SIG-M5 (cell line): ENCODE measurements at places on chromosomes 1 and 21.
A peak's percentile ranks its signal among the peaks of the same experiment; 100 is the strongest.

DNA sequence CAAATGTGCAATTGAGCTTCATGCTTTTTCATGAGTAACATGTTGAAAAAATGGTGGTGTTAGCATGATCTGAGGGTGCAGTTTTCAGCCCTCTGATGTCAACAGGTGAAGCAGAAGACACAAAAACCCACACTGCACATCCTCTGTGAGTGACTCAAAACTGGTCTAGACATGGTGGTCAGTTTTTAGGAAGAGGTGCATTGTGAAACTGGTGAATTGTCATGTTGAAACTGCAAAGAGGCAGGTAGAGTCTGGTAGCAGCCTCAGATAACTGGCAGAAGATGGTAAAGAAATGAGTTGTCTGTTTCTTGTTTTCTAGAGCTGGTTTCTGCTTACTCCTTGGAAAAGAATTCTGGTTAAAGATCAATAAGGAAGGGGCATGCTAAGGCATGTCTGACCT is 97.3 kb upstream of the HMCN1 start:
- DNase-seq = no peak

DNA sequence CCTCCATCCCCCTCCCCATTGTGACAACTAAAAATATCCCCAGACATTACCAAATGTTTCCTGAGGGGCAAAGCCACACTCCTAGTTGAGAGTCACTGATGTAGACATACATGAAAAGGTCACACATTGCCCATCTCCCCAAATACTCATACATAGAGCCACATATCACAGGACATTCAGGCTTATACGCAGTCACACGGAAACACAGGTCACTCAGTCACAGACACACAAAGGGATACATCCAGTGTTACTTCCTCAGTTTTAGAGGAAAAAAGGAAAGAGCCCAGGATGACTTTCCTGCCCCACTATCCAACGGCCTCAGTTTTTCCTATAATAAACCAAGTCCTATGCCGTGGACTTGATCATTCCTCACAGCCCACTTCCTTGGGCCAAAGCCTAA is 1.9 kb downstream of the SLC39A1 start:
- DNase-seq = no peak

GRCh38 chr1:78911956-78912880 is 94.3 kb downstream of the ADGRL4 start:
- no peak for DNase-seq

GRCh38 chr1:94550800-94551241 is 9.3 kb upstream of the F3 start:
- no peak for DNase-seq

DNA sequence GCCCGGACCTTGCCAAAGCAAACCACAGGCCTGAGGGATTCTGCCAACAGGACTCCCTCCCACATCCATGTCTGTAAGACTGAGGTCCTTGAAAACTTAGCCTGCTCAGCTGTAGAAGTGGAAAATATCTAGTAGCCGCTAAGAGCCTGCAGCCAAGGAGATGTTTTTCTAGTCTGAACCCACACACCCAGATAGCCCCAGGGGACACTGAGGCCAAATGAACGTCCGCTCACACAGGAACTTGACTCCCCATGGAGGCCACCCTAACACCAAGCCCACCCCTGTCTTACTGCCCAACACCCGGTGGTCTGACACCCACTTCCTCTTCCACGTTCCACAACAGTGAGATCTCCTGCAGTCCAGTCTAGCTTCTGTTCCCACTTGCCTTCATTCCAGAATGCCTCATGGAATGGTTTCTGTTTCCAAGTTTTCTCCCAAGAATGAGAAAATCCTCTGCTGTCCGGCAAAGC is 174.8 kb downstream of the PLPP3 start:
- no peak for DNase-seq

DNA sequence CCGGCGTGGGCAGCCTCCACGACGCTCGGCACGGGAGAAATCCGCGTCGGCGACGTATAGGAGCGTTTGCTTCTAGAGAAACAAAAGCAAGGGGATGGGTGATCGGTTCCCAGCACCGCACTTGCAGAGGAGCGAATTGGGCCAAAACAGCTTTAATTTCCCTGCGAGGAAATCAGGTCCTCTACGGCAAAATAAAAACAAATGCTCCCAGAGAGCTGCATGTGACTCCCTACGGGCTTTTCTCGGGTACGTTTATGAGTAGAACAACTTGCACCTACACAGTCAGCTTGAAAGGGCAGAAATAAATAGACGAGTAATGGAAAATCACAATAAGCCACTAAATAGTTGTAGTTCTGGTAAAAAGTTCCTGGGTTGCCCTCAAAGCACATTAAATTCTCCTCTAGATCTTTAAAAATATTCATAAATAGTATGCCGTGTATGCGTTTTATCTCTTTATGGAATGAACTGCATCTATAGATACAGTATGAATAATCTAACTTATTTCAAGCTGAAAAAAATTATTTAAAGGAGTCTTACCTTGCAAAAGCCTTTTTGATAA is 1.2 kb downstream of the NHLH2 start:
- DNase-seq = no peak

DNA sequence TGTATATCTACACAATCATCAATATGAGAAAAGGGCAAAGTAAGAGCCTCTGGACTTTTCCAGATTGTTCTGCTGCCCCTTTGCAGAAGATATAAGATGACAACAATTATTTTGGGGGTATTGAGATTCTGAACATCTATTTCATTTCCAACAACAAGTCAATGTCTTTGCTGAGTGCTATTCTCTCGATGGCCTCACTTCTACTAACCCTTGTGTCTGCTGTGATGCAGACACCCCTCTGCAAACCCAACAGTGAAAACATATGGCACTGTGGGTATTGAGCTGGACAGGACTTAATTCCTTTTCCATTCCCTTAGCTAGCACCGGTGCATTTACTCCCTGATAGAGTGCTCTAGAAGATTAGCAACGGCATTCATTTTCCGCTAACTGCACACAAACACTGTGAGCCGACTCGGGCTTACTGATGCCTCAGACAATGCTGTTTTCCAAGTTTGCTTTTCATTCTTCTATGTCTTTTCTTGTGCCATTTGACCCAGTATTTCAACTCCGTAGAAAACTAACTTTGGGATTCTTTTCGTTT is 33.4 kb upstream of the SMYD2 start:
- DNase-seq = no peak

DNA sequence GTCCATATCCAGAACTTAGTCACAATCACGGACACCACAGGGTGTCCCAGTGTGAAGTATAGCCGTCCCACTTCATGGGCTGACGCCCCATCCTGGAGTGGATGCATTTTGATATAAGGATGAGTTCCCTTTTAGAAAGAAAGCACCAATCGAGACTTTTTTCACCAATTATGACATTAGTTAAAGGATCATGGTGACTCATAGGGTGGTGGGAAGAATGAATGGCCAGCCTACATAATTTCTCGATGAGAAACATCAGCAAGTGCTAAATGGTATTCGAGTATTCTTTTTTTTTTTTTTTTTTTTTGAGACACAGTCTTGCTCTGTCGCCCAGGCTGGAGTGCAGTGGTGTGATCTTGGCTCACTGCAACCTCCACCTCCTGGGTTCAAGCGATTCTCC is 38.5 kb upstream of the USP1 start:
- no peak for DNase-seq

GRCh38 chr1:18411820-18412641 is 68.7 kb upstream of the KLHDC7A start:
- DNase-seq = no peak

DNA sequence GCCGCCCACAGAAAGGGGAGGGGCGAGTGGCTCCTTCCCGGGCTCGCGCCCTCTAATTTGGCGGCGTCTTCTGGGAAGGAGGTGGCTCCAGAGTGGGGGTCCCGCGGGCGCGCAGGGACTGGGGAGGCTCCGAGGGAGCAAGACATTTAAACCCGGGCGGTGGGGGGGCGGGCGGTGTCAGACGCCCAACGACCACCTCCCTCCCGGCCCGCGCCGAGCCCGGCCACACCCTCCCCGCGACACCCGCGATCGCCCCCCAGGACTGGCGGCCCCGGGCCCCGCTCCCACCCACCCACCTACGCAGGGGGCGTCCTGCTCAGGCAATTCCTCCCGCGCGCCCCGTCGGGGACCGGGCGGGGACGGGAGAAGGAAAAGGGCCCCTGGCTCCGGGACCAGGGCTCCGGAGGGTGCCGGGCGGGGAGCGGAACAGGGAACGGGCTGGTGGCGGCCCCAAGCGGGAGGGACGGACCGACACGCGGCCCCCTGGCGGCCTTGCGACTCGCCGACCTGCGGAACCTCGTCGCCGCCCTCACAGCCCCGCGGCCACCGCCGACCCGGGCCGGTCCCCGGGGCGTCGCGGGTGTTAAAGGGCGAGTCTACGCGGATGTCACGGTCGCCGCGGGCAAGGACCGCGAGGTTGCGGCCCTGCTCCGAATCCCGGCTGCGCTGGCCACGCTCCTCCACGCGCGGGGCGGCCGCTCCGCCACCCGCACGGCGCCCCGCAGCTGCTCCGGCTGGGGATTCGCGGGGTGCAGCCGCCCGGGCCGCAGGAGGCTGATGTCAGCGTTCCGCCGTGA is 94.0 kb upstream of the FMN2 start:
- DNase-seq = no peak

DNA sequence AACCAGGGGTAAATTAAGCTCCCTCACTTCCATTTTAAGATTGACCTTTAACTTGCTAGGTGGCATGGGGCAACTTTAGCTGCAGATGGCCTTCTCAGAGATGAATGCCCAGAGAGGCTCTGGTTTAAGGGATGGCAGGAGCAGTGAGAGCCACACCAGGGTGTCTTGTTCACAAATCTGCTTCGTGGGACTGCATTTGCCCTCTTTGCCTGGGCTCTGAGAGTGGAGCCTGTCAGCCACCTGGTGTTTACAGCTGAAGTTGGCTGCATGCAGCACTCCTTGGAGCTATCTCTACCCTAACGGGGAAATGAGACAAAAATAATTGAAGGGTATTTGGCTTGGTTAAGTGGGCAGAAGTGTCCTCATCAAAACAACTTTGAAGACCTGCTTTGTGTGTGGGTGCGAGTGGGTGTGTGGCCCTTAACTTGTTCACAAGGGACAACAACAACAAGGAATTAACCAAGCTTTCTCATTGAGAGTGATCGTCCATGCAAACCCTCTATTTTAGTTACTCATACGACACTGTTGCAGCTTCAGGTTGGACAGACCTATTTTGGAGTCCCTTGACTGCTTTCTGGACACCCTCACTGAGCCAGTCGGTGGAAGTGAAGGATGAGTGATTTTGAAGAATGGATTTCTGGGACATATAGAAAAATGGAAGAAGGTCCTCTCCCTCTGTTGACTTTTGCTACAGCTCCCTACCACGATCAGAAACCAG is 29.8 kb downstream of the PGM1 start:
- no peak for DNase-seq

GRCh38 chr1:42852608-42852980 is 6.2 kb downstream of the ZNF691 start:
- DNase-seq = no peak

DNA sequence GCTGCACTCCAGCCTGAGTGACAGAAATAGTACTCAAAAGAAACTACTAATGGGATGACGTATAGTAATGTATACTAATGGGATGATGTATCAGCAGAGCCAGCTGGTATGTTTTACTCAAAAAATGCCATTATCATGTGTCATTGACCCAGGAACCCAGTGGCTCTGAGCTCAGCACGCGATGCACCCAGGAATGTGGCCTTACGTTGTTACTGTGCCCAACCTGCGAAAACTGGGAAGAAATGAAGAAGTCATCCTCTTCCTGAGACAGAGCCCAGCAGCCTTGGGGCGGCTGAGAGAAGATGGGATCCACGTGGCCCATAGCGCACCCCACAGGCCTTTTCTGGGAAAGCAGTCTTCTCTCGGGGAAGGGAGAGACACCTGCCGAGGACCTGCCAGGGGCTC is 8.8 kb downstream of the UBE2J2 start:
- no peak for DNase-seq

GRCh38 chr1:31660871-31661455 is 16.3 kb upstream of the PEF1 start:
- DNase-seq = no peak

DNA sequence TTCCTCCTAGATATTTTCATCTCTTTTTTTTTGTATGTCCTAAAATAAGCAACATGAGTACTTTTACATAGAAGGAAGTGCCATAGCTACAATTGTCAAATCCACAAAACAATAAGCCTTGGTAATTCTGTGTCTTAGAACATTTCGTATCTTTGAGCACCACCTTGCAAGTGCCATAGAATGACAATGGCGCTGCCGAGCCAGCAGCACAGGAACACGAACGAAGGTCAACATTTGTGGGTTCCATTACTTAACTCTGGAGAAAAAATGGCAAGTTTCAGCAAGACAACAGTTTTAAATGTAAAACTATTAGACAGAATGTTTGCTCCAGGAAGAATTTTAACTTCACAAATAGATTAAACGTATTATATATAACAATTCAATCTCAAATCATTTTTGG is 222.1 kb downstream of the CHRM3 start:
- no peak for DNase-seq

GRCh38 chr1:14634486-14634885 is 36.0 kb downstream of the KAZN start:
- DNase-seq = no peak

DNA sequence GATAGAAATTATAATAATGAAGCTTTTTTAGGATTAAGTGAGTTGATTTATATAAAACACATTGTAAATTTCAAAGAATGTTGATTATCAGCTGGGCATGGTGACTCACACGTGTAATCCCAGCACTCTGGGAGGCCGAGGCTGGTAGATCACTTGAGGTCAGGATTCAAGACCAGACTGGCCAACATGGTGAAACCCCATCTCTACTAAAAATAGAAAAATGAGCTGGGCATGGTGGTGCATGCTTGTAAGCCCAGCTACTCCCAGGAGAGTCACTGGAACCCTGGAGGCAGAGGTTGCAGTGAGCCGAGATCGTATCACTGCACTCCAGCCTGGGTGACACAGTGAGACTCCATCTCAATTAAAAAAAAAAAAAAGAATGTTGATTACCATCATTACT is 18.4 kb downstream of the ADAMTS1 start:
- no peak for DNase-seq

DNA sequence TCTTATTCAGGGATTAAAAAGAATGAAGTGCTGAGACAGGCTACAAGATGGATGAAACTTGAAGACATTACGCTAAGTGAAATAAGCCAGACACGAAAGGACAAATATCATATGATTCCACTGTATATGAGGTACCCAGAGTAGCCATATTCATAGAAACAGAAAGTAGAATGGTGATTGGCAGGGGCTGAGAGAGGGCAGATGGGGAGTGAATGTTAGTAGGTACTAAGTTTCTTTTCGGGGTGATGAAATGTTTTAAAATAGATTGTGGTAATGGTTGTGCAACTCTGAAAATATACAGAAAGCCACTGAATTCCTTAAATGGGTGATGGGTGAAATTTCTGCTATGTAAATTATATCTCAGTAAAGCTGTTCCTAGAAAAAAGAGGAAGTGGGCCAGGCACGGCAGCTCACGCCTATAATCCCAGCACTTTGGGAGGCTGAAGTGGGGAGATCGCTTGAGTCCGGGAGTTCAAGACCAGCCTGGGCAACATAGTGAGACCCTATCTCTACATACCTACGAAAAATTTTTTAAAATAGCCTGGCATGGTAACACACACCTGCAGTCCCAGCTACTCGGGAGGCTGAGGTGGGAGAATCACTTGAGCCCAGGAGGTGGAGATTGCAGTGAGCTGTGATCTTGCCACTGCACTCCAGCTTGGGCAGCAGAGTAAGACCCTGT is 15.9 kb downstream of the SLC27A3 start:
- peak; percentile 100 for DNase-seq

- no peak for DNase-seq
Observed at GRCh38 chr1:117985239-117985638, 55.7 kb downstream of the WDR3 start.

GRCh38 chr1:180233191-180234011 is 3.3 kb downstream of the LHX4 start:
- no peak for DNase-seq
